ENCODE measurements at places on chromosomes 7 and 10.

GRCh38 chr10:3782451-3783315 is 2.3 kb downstream of the KLF6 start:
- DNase-seq, result peak; percentile 69

DNA sequence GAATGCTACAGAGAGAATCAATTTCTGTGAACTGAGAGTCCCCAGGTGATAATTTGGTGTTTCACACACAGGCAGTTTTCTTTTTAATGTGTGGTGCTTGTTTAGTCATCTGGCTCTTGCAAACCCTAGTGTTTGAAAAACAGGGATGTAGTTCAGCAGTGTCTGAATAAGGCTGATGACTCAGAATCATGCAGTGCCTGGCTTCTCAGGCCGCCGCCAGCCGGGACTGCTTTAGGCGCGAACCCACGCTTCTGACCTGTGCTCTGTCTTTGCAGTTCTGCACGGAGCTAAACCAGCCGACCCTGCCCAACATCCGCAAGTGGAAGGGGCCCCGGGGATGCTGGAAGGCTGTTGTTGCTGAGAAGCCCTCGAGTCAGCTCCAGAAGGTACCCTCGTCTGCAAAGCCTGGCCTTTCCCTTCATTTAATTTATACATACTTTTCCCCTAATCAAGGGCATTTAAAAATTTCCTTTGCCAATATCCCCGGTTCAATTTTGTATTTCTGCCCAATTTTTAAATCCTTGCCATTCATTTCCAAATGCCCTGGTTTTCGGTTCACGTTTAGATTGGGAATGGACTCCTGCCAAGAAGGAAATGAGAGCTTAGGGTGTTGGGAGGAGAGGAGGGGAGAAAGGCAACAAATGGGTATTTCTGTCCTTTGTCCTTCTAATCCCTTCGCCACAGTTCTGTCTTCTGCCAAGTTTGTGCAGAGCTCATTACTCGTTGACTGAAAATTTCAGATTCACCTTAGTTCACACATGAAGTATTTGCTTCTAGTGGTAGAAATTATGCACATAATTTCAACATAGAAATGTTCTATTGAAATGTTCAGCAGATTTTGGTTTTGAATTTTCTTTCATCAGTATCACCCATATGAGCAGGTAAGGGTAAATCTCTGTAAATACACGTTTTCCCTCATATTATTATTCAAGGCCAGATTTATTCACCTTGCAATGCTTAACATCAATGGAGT is 108.5 kb upstream of the ANLN start:
- DNase-seq, result peak; percentile 89

DNA sequence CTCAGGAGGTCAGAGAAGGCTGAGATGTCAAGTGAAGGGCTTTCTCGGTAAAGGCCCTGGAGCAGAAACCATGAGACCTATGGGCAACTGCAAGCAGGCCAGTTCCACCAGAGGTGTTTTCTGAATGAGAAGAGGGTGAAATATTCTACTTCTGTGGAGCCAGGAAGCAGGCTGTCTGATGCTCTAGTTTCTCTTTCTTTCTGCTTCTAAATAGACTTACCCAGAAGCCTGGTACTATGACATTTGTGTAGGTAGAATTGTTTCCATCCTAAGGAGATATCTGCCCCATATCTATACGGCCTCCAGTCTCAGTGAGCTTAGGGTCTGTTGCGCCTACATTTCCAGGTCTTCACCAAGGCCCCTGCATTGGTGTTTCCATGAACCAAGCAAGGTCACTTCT is 73.4 kb upstream of the CC2D2B start:
- no peak for DNase-seq

DNA sequence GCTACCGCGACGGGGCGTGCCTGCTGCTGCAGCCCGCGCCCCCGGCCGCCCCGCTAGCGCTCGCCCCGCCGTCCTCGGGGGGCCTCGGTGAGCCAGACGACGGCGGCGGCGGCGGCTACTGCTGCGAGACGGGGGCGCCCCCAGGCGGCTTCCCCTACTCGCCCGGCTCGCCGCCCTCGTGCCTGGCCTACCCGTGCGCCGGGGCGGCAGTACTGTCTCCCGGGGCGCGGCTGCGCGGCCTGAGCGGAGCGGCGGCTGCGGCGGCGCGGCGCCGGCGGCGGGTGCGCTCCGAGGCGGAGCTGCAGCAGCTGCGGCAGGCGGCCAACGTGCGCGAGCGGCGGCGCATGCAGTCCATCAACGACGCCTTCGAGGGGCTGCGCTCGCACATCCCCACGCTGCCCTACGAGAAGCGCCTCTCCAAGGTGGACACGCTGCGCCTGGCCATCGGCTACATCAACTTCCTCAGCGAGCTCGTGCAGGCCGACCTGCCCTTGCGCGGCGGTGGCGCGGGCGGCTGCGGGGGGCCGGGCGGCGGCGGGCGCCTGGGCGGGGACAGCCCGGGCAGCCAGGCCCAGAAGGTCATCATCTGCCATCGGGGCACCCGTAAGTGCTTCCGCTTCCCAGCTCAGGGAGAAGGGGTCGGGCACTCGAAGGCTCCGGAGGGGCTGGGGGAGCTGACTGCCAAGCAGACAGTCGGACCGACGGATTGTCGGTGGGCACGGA is 761 bp downstream of the PTF1A start:
- DNase-seq, result no peak

DNA sequence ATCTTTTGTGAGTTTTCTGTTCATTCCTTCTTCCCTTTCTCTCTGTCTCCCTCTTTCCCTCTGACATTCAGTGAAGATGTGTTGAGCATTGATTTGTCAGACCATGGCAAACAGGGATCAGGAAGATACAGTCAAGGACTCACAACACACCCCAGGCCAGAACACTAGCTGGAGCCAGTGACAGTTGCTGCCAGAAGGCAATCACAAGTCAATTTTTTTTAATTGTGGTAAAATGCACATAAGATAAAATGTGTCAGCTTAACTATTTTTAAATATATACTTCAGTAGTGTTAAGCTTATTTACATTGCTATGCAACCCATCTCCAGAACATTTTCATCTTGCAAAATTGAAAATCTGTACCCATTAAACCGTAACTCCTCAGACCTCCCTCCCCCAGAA is 62.6 kb downstream of the TEX36 start:
- no peak for DNase-seq

- DNase-seq, result no peak
These were observed 53.2 kb downstream of the FOXI2 start for GRCh38 chr10:127790066-127790624.

GRCh38 chr7:54978364-54979116 is 40.3 kb upstream of the EGFR start:
- DNase-seq, result no peak

GRCh38 chr7:97096661-97097060 is 20.8 kb upstream of the SDHAF3 start:
- no peak for DNase-seq

DNA sequence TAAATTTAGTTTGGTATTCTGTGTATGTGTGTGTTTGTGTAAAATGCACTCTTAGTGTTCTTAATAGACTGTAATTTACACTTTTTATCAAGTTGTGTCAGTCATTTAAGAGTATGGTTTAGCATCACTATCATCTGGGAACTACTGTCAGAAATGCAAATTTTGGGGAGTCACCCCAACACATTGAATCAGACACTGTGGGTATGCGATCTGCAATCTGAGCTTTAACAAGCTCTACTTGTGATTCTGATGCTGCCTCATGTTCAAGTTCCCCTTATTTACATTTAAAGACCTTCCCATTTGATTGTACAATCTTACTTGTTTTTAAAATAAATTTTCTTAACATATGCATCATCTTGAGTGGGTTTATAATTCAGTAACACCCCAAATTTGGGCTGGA is 218.1 kb upstream of the FOXP2 start:
- DNase-seq, result no peak

DNA sequence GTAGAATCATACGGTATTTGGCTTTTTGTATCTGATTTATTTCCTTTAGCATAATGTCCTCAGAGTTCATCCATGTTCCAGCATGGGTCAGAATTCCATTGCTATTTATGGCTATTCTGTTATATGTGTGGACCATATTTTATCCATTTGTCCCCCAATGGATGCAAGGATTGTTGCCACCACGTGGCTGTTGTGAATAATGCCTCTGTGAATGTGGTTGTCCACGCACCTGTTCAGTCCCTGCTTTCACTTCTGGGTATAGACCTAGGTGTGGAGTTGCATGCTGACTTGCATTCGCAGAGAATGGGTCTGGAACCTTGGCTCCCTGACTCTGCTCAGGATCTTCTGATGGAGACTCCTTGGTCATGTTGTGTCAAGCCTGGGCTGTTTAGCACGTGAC is 199.9 kb downstream of the CAMK1D start:
- DNase-seq, result no peak

- DNase-seq, result no peak
These were observed 43.1 kb upstream of the ADRB1 start for GRCh38 chr10:114000457-114001010.

- DNase-seq, result no peak
These were observed 515.6 kb downstream of the CALN1 start for GRCh38 chr7:71896535-71896934.

GRCh38 chr7:134823400-134823799 is 44.0 kb downstream of the CALD1 start:
- DNase-seq, result no peak

DNA sequence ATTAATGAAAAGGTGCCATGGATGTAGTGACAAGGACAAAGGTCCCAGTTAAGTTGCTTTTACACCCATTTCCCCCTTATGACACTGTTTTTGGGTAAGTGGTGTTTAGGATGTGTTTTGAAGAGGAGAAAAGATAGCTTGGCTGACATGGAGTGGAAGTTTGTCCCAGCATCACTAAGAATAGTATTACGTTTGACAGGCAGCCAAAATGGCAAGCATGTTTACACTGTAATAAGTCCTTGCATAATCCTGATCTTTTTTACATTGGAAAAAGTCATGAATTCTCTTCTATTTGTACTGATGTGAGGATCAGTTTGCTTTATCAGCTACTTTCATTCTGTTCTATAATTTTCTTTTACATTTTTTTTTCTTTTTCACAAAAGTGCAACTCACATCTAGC is 137.8 kb downstream of the CHRM2 start:
- no peak for DNase-seq

GRCh38 chr7:73866446-73866767 is 5.4 kb downstream of the TMEM270 start:
- no peak for DNase-seq

GRCh38 chr10:125640653-125641052 is 42.3 kb downstream of the TEX36 start:
- no peak for DNase-seq

DNA sequence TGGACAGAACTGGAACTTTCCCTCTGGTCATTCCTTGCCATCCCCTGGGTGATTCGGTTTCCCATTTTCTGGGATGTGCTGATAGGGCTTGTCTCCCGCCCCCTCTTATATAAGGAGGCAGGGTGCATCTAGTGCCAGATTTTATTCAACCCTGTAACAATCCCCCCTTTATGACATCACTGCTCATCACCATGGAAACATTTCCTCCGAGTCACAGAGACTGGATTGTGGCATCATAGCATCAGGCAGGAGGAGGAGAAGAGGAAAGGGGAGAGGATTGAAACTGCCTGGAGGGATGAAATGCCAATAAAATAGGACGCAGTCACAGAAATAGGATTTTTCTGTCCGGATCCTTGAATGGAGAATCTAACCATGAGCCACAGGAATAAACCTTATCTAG is 25.0 kb downstream of the SORCS3 start:
- no peak for DNase-seq

- no peak for DNase-seq
These were observed 435.2 kb downstream of the PLXNA4 start for GRCh38 chr7:132141109-132141508.

GRCh38 chr7:133613250-133613790 is 360.4 kb downstream of the EXOC4 start:
- DNase-seq, result no peak

- no peak for DNase-seq
These were observed 116.5 kb upstream of the TNS3 start for GRCh38 chr7:47698386-47698785.

DNA sequence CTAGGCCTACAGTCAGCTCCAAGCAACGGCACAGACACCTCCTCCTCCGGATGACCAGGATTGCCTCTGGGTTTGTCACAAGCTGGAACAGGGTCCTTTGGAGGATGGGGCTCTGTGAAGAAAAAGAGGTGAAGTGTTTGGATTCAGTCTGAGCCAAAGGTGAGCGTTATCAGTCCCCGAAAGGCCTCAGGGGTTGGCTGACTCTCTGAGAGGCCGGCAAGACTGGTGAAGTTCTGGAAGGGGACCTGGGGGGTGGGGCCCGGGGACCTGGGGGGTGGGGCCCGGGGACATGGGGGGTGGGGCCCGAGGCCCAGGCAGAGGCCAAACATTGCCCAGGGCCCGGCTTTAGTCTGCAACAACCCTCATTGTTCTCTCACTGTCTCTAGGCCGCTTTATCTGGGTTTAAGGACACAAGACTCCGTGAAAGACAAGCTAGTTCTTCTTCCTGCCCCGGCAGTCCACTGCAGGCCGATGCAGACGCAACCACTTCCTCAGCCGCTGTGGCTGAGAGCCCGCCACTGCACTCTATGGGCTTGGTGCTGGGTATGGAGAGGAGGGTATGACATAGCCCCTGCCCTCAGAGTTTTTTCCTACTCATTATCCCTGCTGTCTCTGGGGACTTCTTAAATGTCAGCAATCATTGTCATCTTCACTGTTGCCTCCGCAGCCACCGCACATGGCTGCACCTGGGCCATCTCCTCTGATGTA is 27.4 kb upstream of the PSAP start:
- DNase-seq, result no peak

GRCh38 chr10:58826694-58827093 is 314.0 kb downstream of the BICC1 start:
- no peak for DNase-seq

DNA sequence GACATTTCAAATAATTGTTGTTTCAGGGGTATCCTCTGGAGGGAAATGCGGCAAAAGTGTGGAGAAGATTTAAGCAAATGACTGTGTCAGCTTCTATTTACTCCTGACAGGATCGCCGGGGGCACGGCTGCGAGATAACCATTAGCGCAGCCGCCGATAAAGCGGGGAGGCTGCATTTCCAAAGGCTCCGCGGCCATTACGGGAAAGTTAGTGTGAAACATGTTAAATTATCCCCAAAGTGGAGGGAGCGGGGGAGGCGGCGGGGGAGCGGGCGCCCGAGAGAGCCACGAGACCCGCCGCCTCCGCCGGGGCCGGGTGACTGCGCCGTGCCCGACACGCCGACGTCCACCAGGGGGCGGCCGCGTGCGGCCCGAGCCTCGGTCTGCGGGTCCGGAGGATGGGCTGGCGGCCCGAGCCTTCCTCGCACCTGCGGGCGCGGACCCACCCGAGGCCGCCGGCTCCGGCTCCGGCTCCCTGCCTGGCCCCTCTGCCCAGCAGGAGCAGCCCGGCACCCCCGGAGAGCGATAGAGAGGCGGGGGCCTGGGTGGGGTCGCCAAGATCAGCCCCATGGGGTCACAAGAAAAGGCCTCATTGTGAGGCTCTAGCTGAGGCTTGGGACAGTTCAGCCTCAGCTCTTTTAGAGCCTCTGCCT is 74.4 kb upstream of the PAX2 start:
- DNase-seq, result no peak

- DNase-seq, result no peak
These were observed 30.8 kb downstream of the CASD1 start for GRCh38 chr7:94540428-94540827.
